ENCODE measurements at places on chromosomes 12 and 14.

GRCh38 chr12:102413396-102413795, 67.0 kb downstream of the IGF1 start:
- DNase-seq, result no peak

DNA sequence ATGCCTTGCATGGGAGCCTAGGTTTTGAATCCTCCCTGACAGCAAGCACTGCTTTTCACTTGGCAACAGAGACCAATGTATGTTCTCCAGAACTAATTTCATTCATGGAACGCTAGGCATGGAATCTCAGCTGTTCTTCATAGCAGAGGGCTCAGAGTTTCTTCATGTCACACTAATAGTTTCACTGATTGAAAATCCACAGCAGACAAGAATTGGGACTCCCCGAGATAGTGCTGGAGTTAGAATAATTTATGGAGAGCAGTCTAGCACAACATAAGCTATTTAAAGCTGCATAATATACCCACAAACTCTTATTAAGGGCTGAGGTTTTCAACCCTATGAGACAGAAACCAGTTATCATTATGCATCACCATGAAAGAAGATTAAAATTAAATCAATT, 342.5 kb downstream of the TMEM132D start:
- no peak for DNase-seq

DNA sequence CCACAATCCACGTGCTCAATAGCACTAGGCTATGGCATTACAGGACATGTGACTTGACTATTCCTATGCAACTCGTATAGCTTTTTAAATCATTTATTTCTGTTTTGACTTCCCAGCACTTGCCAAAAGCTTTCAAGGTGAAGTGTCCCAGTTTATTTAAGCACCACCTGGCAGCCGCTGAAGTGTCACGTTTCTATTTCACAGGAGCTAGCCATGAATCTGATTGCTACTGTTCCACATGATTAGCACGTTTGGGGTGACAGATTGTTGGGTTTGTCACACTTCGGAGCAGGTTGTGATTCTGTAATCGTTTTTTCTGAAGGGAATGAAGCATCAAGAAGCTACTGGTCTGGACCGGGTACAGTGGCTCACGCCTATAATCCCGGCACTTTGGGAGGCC, 39.9 kb upstream of the BICDL1 start:
- DNase-seq, result no peak

DNA sequence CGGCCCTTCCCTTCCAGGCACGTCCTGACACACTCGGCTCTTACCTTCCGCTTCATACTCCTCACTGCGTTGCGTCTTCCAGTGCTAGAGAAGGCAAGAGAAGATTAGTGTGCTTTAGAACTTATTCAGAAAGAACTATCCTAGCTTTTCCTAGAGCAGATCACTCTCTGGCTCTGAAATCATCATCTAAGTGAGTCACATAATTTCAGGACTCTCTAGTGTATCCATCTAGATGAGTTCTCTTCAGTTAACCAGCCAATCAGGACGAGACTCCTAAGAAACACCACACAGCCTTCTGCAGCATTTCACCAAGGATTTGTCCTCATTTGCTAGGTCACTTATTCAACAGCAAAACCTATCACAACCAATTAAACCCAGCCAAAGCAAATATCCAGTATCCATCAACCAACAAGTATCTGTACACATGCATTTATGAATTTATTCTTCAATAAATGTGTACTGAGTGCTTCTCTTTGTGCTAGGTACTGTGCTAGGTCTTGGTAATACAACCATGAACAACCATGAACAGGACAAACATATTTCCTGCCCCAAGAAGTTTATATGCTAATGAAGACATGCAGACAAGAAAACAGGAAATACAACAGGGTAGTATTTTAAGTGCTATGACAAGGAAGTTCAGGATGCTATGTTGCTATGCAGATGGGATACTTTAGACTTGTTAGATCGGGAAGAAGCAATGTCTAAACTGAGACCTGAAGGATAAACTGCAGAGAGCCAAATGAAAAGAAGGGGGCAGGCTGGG, 52.1 kb downstream of the NIN start:
- DNase-seq, result no peak

DNA sequence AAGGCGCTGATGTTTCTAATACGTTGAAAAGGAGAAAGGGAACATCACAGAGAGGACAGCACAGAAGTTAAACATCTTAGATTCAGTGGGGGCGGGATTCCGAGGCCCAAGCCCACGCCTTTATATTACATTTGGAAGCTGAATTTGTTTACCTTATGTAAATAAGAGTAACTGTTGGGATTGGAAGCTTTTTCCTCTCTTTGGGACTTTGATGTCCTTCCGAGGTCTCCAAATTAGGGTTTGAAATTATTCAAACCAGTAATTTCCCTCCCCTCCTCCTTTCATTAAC, 6.4 kb downstream of the FOXA1 start:
- no peak for DNase-seq

DNA sequence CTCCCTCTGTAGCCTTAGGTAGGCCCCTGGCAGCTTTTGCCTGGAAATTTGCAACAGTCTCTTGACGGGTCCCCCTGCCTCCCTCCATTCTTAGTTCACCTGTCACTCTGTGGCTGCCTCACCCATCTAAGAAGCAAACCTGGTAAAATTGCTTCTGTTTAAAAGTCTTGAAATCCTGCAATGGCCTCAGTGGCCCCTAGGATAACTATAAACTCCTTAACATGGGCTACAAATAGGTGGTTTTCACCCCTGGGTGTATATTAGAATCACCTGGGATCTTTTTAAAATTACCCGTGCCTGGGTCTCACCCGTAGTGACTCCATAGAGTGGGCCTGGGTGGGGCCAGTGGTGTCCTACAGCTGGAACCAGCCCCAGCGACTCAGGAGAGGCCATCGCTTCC, 332.7 kb downstream of the CACNA1C start:
- DNase-seq, result no peak

DNA sequence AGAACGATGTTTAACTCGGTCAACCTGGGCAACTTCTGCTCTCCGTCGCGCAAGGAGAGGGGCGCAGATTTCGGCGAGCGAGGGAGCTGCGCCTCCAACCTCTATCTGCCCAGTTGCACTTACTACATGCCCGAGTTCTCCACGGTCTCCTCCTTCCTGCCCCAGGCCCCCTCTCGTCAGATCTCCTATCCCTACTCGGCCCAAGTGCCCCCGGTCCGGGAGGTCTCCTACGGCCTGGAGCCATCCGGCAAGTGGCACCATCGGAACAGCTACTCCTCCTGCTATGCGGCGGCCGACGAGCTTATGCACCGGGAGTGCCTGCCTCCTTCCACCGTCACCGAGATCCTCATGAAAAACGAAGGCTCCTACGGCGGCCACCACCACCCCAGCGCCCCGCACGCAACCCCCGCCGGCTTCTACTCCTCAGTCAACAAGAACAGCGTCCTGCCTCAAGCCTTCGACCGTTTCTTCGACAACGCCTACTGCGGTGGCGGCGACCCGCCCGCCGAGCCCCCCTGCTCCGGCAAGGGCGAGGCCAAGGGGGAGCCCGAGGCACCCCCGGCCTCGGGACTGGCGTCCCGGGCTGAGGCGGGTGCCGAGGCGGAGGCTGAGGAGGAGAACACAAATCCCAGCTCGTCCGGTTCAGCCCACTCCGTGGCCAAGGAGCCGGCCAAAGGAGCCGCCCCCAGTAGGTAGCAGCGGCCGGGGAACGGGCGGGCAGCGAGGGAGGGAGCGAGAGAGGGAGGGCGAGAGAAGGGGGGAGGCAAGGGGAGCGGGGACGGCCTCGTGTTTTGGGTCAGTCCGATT, 513 bp downstream of the HOXC11 start:
- no peak for DNase-seq

- DNase-seq, result no peak
These were observed 44.0 kb upstream of the PLBD1 start for GRCh38 chr12:14611640-14612203.

DNA sequence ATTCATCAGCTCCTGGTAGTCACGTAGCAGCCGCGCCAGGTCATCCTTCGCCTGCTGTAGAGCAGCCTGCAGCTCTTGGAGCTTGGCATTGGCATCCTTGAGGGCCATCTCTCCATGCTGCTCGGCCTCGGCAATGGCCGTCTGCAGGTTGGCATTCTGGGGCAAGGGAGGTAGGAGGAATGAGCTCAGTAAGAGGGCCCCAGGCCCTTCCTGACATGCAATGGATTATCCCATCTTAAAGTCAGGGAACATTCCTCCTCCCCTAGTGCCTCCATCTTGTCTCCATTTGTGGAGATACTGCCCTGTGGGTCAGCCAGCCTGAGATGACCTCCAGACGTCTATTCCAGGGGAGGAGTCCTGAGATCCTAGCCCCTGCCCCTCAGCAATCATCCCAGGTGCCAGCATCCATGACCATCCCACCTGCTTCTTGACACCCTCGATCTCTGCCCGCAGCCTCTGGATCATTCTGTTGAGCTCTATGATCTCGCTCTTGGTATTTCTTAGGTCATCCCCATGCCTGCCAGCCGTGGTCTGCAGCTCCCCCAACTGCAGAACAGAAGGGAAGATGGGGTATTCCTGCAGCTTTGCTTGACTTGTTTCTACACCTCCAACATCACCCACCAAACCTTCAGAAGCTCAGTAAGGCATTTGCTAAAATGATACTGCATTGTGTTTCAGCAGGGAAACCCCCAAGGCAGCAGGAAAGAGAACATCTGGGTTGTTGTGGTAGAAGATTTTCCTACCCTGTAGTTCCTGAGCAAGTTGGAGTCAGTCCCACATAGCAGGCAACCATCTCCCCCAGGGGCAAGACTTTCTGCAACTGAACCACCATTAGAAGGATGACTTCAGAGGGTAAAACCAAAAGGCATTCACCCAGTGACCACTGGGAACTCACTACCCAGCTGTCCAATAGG, 4.4 kb downstream of the KRT3 start:
- DNase-seq, result no peak
